Ovary (tissue), 10 donors: ENCODE measurements at places on chromosomes 7 and 10. TPM values are rescaled to one million over a fixed set of nuclear protein-coding genes. Genes with fewer than 3 reads are reported as not detected.

The PLPP4 gene
- 0.23 TPM for total RNA-seq

The MYH16 gene
- total RNA-seq = not detected

The HOXA7 gene
- 1.1 TPM for total RNA-seq

The AKR1C4 gene
- total RNA-seq = not detected

The LYZL2 gene
- not detected for total RNA-seq

DNA sequence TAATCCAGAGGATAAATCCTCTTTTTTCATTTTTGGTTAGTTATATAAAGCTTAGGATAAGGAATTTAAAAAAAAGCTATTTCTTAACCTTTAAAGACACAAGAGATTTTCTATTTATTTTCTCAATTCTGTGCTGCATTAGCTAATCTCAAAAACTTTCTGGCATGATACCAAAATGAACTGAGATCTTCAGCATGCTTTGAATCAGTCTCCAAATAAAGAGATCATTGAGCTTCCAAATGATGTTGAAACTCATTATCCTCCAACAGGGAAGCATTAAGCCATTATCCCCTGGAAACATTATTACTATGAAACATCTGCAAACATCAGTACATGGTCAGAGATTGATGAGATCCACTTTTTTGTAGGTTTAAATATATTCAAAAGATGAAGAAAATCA lies 350.3 kb upstream of the TEX47 start:
- H3K27ac ChIP-seq = no peak overlapping the region
- DNase-seq = no peak
- H3K4me1 ChIP-seq = no peaks in the 10 kb centered on the region
- H3K36me3 ChIP-seq = no peaks in the 10 kb centered on the region
- no peaks in the 10 kb centered on the region for H3K27me3 ChIP-seq
- H3K4me3 ChIP-seq = no peak overlapping the region

DNA sequence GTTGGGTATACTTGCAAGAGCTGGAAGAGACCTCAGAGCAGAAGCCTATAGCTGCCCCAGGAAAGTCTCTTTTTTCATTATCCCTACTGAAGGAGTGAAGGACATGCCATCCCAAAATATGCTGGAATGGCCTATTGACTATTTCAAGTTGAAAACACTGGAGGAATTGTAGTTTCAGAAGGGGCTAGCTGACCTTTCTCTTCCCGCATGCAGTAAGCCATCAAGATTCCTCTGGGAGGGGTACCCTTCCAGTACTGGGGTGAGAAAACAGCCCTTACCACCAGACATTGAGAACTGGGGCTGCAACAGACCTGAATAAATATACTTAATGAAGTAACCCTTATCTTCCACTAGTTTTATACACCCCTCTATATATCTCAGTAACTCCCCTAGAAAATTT lies 41.7 kb downstream of the CHCHD3 start:
- H3K27me3 ChIP-seq = no peaks in the 10 kb centered on the region
- H3K4me3 ChIP-seq = no peak overlapping the region
- H3K36me3 ChIP-seq = no peaks in the 10 kb centered on the region
- no peak for DNase-seq

- H3K27me3 ChIP-seq = no peaks in the 10 kb centered on the region
- no peak overlapping the region for H3K27ac ChIP-seq
- DNase-seq = no peak
Measured at GRCh38 chr10:87829986-87830729, 12.1 kb upstream of the ATAD1 start.

- DNase-seq = no peak
- H3K36me3 ChIP-seq = no peaks in the 10 kb centered on the region
- H3K27me3 ChIP-seq = no peaks in the 10 kb centered on the region
- no peak overlapping the region for H3K27ac ChIP-seq
Measured at GRCh38 chr7:131182446-131183058, 145.1 kb upstream of the MKLN1 start.

GRCh38 chr10:29184205-29185000 lies 104.5 kb upstream of the LYZL1 start:
- DNase-seq = no peak
- no peaks in the 10 kb centered on the region for H3K36me3 ChIP-seq
- no peak overlapping the region for H3K27ac ChIP-seq
- no peak overlapping the region for H3K4me3 ChIP-seq
- H3K4me1 ChIP-seq = no peaks in the 10 kb centered on the region

GRCh38 chr7:68748934-68749900 lies 849.1 kb upstream of the AUTS2 start:
- H3K36me3 ChIP-seq = no peaks in the 10 kb centered on the region
- no peak for DNase-seq
- H3K4me1 ChIP-seq = no peaks in the 10 kb centered on the region
- no peak overlapping the region for H3K4me3 ChIP-seq
- H3K27me3 ChIP-seq = no peaks in the 10 kb centered on the region

GRCh38 chr7:94401428-94401814 lies 6.7 kb downstream of the COL1A2 start:
- H3K27me3 ChIP-seq = no peaks in the 10 kb centered on the region
- H3K4me1 ChIP-seq = peaks cover 3% of the 10 kb centered on the region
- H3K4me3 ChIP-seq = no peak overlapping the region
- H3K27ac ChIP-seq = no peak overlapping the region
- H3K36me3 ChIP-seq = no peaks in the 10 kb centered on the region

- no peaks in the 10 kb centered on the region for H3K27me3 ChIP-seq
- no peak for DNase-seq
- H3K4me1 ChIP-seq = peaks cover 2% of the 10 kb centered on the region
- no peaks in the 10 kb centered on the region for H3K36me3 ChIP-seq
- H3K4me3 ChIP-seq = no peak overlapping the region
Measured at GRCh38 chr10:126334272-126334671, 54.0 kb downstream of the ADAM12 start.

GRCh38 chr7:131893631-131894340 lies 337.4 kb upstream of the PODXL start:
- H3K36me3 ChIP-seq = no peaks in the 10 kb centered on the region
- H3K4me1 ChIP-seq = no peaks in the 10 kb centered on the region
- H3K4me3 ChIP-seq = no peak overlapping the region
- DNase-seq = no peak

DNA sequence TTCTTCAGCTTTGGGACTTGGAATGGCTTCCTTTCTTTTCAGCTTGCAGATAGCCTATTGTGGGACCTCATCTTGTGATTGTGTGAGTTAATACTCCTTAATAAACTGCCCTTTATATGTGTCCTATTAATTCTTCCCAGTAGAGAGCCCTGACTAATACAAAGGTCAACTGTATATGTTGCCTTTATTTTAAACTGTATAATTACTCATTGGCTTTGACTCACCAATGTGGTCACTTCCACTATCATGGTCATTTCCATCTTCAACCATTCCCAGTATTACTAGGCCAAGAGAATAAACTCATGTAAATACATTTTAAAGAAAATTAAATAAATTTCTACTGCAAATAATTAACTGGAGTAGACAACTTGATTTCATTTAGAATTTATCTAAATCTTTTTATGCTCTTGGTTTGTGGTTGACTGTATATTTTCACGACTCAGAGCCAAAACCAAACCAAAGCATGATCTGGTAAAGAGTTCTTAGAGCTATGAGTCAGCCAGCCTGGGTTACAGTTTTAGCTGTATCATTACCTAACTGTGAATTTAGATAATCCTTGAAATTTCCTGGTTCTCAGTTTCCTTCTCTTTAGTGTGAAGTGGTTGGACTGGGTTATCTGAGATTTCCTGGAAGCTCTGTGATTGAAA lies 188.4 kb downstream of the PPP1R3A start:
- DNase-seq = no peak
- no peaks in the 10 kb centered on the region for H3K27me3 ChIP-seq
- no peaks in the 10 kb centered on the region for H3K36me3 ChIP-seq
- no peak overlapping the region for H3K4me3 ChIP-seq
- H3K27ac ChIP-seq = no peak overlapping the region

DNA sequence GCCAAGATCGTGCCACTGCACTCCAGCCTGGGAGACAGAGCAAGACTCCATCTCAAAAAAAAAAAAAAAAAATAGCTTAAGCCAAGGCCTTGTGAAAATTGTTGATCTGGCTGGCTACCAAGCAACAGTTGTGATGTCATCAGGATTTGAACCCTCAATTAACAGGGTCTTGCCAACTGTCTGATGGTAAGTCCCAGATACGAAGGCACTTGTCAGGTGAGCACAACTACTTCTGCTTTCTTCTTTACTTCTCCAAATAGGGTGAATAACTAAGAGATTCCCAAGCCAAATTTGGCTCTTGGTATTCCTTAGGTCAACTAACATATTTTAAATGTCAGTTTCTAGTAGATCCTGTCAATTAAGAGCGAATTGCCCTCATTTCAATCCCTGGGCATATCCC lies 47.4 kb downstream of the ANKRD61 start:
- no peak for DNase-seq
- no peaks in the 10 kb centered on the region for H3K4me1 ChIP-seq
- no peaks in the 10 kb centered on the region for H3K27me3 ChIP-seq
- H3K4me3 ChIP-seq = no peak overlapping the region

GRCh38 chr10:88209837-88210561 lies 346.6 kb downstream of the PTEN start:
- no peaks in the 10 kb centered on the region for H3K27me3 ChIP-seq
- no peaks in the 10 kb centered on the region for H3K36me3 ChIP-seq
- no peak for DNase-seq
- H3K4me3 ChIP-seq = no peak overlapping the region
- H3K4me1 ChIP-seq = peaks cover 2% of the 10 kb centered on the region

DNA sequence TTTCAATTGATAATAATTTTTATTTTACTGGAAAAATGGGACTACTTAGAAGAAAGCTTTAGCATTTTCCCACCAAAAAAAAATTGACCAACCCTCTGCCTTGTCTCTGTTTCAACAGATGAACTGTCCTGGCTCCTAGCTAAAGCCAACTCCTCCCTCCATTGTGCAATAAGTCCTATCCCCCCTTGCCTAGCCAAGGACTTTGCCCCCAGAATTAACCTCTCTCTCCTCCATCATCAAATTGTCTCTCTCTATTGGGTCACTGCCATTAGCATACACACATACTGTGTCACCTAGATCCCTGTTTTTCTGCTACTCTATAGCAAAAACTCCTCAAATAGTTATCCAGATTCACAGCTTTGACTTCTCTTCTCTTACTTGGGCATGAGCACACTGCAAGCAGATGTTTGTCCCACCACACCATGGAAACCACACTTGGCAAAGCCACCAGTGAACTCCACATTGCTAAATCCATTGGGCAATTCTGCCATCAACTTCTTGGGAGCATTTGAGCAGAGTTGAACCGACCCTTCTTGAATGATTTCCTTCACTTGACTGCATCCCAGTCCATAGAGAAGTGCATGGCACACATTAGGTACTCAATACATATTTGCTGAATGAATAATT lies 91.4 kb upstream of the NEBL start:
- no peak overlapping the region for H3K4me3 ChIP-seq
- no peaks in the 10 kb centered on the region for H3K4me1 ChIP-seq
- H3K27ac ChIP-seq = no peak overlapping the region
- H3K36me3 ChIP-seq = no peaks in the 10 kb centered on the region
- no peak for DNase-seq

GRCh38 chr7:32045228-32045627 lies 25.0 kb downstream of the PDE1C start:
- H3K27ac ChIP-seq = no peak overlapping the region
- no peaks in the 10 kb centered on the region for H3K4me1 ChIP-seq
- H3K27me3 ChIP-seq = no peaks in the 10 kb centered on the region
- no peaks in the 10 kb centered on the region for H3K36me3 ChIP-seq
- H3K4me3 ChIP-seq = no peak overlapping the region

GRCh38 chr10:98419469-98420261 lies 4.7 kb upstream of the PYROXD2 start:
- no peaks in the 10 kb centered on the region for H3K27me3 ChIP-seq
- DNase-seq = no peak
- H3K4me3 ChIP-seq = no peak overlapping the region
- H3K27ac ChIP-seq = no peak overlapping the region

DNA sequence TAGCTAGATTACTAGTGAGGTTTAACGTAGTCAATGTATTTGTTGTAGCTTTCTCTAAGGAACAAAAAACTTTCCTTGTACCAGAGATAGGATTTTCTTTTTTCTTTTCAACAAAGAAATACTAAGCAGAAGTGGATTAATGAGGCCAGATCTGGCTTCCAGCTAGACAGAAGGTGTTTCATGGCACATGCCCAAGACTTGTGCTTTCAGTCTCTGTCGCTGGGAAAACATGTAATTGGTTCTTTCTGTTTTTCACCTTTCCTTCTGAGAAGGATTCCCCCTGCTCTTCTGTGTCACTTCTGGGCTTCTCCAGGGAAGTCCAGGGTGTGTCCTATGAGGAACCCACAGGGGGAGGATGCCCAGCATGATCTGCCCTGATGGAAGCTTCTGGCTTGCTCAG lies 492.2 kb downstream of the CCSER2 start:
- no peaks in the 10 kb centered on the region for H3K27me3 ChIP-seq
- no peak overlapping the region for H3K4me3 ChIP-seq
- no peak overlapping the region for H3K27ac ChIP-seq
- DNase-seq = no peak

GRCh38 chr10:95188593-95188992 lies 5.4 kb upstream of the ACSM6 start:
- no peak overlapping the region for H3K4me3 ChIP-seq
- no peak for DNase-seq
- H3K36me3 ChIP-seq = no peaks in the 10 kb centered on the region
- no peak overlapping the region for H3K27ac ChIP-seq
- peaks cover 2% of the 10 kb centered on the region for H3K4me1 ChIP-seq

GRCh38 chr7:42456756-42457276 lies 219.8 kb upstream of the GLI3 start:
- no peak overlapping the region for H3K27ac ChIP-seq
- no peak overlapping the region for H3K4me3 ChIP-seq
- no peak for DNase-seq
- H3K27me3 ChIP-seq = no peaks in the 10 kb centered on the region

DNA sequence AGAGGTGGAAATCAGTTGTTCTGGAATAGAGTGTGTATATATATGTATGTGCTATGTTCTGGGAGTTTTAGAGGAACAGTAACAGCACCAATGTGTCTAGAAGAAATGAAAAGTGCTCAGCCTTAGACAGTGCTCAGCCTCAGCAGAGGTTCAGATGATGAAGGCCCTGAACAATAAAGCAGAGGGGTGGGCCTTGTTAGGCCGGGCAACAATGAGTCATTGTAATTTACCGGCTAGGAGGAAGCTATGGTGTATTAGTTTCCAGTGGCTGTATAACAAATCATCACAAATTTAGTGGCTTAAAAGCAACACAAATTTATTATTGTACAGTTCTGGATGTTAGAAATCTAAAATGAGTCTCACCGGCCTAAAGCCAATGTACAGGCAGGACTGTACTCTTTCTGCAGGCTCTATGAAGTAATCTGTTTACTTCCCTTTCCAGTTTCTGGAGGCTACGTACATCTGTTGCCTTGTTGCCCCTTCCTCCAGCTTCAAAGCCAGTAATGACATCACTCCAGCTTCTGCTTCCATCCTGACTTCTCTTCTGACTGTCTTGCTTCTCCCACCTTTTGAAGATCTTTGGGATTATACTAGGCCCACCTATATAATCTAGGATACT lies 84.6 kb downstream of the CH25H start:
- H3K36me3 ChIP-seq = no peaks in the 10 kb centered on the region
- no peaks in the 10 kb centered on the region for H3K4me1 ChIP-seq
- no peaks in the 10 kb centered on the region for H3K27me3 ChIP-seq
- DNase-seq = no peak
- H3K27ac ChIP-seq = no peak overlapping the region
- H3K4me3 ChIP-seq = no peak overlapping the region
